CD4-positive, alpha-beta T cell treated with Interleukin-6 for 4 hours (primary cell): ENCODE measurements at places on chromosomes 16 and 17.

- no peak for DNase-seq
Observed at GRCh38 chr16:52553322-52553721, 6.4 kb upstream of the TOX3 start.

DNA sequence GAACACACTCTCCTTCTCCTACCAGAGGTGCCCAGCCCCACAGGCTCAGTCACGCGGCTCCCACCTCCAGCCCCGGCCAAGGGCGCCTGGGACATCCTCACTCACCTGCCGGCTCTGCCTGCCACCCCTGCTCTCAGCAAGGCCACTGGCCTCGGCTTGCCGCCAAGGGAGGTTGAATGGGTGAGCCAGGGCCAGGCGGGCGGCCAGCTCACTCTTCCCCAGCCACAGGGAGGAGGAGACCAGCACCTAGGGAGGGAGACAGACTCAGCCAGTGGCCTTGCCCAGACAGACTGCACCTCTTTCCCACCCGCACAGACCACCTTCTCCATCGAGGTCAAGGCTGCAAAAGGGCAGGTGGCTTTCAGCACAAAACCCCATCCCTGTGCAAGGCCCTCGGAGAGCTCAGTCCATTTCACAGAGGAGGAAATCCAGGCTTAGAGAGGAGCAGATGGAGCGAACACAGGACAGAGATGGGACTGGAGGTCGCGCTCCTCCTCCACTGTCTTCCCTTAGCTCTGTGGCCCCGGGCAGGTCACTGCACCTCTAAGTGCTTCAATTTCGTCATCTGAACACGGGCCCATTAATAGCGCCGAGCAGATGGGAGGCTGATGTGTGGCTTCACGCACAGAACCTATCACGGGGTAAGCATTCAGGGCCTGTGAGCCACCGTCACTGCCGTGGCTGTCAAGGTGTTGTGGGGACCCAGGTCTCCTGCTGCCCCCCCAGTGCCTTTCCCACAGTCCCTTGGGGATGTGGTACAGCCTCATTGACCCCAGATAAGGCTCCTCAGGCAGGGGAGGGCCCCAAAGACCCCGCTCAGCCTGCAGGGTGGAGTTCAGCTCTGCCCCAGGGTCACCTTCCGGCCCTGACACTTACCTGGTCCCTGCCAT, 56.1 kb downstream of the RMI2 start:
- no peak for DNase-seq

- DNase-seq = no peak
Observed at GRCh38 chr17:28087743-28088142, 45.3 kb downstream of the NLK start.

DNA sequence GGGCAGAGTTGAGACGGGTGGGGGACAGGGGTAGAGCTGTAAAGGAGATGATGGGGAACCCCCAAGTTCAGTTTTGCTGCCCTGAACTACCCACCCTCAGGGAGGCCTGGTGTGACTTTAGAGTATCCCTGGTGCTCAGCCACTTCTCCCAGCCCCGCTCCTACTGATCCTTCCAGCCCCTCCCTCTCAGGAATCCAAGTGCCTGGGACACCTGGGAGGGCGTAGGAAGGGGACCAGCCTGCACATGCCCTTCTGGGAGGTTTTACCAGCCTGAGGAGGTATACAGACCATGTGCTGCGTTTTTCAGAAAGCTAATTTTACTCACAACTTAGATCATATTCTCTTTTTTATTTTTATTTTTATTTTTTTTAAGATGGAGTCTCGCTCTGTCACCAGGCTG, 4.1 kb downstream of the ST6GALNAC2 start:
- DNase-seq = no peak

- no peak for DNase-seq
Observed at GRCh38 chr17:37674511-37674910, 31.3 kb upstream of the DDX52 start.
